Fibroblast of villous mesenchyme (primary cell): ENCODE measurements at places on chromosomes 13 and 19. TPM values are rescaled to one million over a fixed set of nuclear protein-coding genes. Genes with fewer than 3 reads are reported as not detected.

FPR1 gene
- total RNA-seq = not detected in 2 replicates

ATP8A2 gene
- total RNA-seq = under 0.01 and 0.32 TPM in 2 replicates

PALM3 gene
- under 0.01 TPM in 1 of 2 replicates, not detected in the other for total RNA-seq

HPN gene
- not detected in 2 replicates for total RNA-seq
